ENCODE measurements at places on chromosomes 1 and 21. TPM values are rescaled to one million over a fixed set of nuclear protein-coding genes. Genes with fewer than 3 reads are reported as not detected.

DNA sequence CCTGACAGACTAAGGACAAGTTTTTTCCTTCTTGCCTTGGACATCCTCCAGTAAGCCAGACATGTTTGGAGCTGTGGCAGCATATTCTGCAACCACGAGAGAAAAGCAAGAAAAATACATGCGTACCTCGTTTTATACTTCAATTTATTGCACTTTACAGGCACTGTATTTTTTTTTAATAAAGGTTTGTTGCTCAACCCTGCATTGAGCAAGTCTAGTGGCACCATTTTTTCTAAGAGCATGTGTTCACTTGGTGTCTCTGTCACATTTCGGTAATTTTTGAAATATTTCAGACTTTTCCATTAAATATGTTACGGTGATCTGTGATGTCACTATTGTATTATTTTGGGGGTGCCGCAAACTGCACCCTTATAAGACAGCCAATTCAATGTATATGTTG is 2.1 kb upstream of the SSX2IP start:
- H3K36me3 ChIP-seq, result peaks cover 5% of the 10 kb centered on the region
- peak overlapping the region; percentile 52 for H3K4me3 ChIP-seq
- peak overlapping the region; percentile 67 for H3K27ac ChIP-seq
- DNase-seq, result no peak
- peaks cover 5% of the 10 kb centered on the region for H3K27me3 ChIP-seq

The ICOSLG gene
- 6.6 TPM for total RNA-seq

The SLFNL1 gene
- 0.18 TPM for total RNA-seq

DNA sequence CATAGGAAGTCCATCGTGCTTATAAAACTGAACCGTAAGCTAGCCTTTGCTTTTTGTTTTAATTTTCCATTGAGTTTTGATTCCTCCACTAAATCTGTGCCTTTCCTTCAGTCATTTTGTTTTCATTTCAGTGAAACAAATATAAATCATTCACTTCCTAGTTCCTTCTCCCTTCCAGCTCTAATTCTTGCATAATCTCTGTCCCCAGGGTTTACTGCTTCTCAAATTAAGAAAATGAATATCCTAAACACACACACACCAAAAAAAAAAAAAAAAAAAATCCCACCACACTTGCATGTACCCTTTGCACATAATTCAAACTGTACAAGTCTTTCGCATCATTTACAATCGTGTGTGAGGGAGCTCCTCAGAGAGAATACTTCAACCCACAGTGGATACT is 6.8 kb downstream of the KCNH1 start:
- H3K27me3 ChIP-seq, result peaks cover 41% of the 10 kb centered on the region
- H3K36me3 ChIP-seq, result no peaks in the 10 kb centered on the region
- no peak overlapping the region for H3K4me3 ChIP-seq
- DNase-seq, result no peak

The LINGO4 gene
- 1.3 TPM for total RNA-seq

- no peak overlapping the region for H3K27ac ChIP-seq
- DNase-seq, result no peak
- no peaks in the 10 kb centered on the region for H3K27me3 ChIP-seq
- no peaks in the 10 kb centered on the region for H3K4me1 ChIP-seq
- no peak overlapping the region for H3K4me3 ChIP-seq
- H3K36me3 ChIP-seq, result no peaks in the 10 kb centered on the region
Observed at GRCh38 chr21:37341254-37341960, 25.2 kb upstream of the DYRK1A start.

The MEAF6 gene
- 64.2 TPM for total RNA-seq

The PCAT6 gene
- total RNA-seq, result 1.9 TPM

The AMY2B gene
- total RNA-seq, result 6.7 TPM

The KCNE2 gene
- total RNA-seq, result not detected

The NBPF10 gene
- total RNA-seq, result 2.1 TPM

- no peak overlapping the region for H3K4me3 ChIP-seq
- DNase-seq, result no peak
- H3K27ac ChIP-seq, result no peak overlapping the region
- no peaks in the 10 kb centered on the region for H3K27me3 ChIP-seq
Observed at GRCh38 chr1:205840146-205840923, 9.6 kb downstream of the PM20D1 start.

GRCh38 chr21:42513985-42514882 is 582 bp downstream of the SLC37A1 start:
- H3K4me1 ChIP-seq, result peaks cover 13% of the 10 kb centered on the region
- H3K36me3 ChIP-seq, result peaks cover 10% of the 10 kb centered on the region
- peak; percentile 64 for DNase-seq
- H3K27me3 ChIP-seq, result peaks cover 27% of the 10 kb centered on the region
- peak overlapping the region; percentile 1 for H3K27ac ChIP-seq

DNA sequence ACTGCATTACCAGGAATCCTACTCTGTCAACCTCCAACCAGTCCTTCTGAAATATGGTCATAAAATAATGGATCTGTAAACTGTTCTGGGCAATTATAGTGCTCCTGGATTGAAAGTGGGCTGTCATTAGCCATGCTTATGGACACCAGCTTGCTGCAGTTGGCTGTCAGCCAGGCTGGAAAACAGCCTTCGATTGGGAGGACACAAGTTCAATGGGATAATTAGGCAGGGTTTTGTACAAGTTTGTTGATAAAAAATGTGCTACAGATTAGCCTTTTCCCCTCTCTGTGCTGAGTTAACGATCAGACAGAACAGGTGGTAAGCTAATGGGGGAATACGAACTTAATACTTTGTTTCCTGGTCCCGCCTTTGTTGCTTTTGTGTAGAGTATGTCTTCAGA is 413.9 kb downstream of the DUSP10 start:
- H3K36me3 ChIP-seq, result no peaks in the 10 kb centered on the region
- no peak overlapping the region for H3K4me3 ChIP-seq
- H3K27ac ChIP-seq, result no peak overlapping the region
- H3K4me1 ChIP-seq, result no peaks in the 10 kb centered on the region

Data from activated CD4-positive, alpha-beta memory T cell treated with anti-CD3 and anti-CD28 coated beads, Interleukin-2, amount 10 ng/mL, durations not matched to agents 7 days and 5 days (primary cell).